Left kidney (tissue), 8 donors: ENCODE measurements at places on chromosomes 1 and 21.

- no peak for DNase-seq
Observed at GRCh38 chr21:16179773-16180172, 450.0 kb downstream of the USP25 start.

DNA sequence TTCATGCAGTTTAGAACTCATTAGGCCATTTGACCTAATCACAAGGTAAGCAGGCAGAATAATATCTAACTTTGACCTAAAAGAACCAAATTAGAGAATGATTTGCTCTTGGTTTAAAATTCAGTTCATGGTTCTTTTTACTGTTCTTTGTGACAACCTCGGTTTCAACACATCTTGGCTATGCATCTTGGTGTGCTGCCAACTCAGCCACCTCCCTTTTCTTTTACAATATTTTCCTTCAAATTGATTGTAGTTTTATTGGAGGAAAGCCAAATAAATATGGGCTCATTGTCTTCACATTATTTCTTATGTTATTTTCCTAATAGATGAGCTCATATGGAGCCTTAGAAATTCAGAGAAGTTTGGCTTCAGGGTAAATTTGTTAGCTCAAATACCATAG, 338.3 kb downstream of the SIPA1L2 start:
- DNase-seq: no peak

DNA sequence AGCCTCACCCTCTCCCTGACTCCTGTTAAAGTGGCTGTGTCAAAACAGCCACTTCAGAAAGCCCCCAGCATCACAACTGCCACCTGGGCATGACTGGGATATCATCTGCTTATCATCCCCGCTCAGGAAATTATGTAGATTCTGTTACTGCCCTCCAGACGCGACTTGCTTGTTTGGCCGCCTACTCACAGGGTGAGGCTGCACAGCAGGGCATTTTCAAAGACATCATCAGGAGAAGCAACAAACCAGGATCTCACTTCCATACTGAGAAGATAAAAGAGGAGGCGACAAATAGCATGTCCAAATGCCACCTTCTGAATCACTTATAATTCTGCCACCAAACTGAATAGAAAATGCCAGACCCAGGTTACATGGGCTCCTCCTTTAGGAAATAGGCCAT, 94.8 kb downstream of the MIS18A start:
- no peak for DNase-seq

DNA sequence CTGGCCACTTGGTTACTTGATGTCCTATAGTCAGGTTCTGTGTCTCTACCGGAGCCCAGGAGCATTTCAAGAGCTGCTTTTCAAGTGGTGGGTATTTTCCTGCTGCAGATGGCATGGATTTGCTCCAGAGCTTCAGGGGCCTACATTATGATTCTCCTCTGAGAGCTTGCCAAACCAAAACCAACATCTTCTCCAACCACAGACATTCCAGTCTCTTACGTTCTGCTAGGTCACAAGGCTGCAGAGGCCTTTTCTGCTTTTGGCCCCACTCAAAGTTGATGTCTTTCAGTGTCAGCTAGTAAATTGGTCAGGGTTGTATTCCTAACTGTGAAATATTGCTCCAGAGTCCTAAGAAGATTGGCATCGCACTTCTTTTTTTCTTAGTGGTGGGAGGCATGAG, 14.7 kb upstream of the AQP10 start:
- DNase-seq: no peak

DNA sequence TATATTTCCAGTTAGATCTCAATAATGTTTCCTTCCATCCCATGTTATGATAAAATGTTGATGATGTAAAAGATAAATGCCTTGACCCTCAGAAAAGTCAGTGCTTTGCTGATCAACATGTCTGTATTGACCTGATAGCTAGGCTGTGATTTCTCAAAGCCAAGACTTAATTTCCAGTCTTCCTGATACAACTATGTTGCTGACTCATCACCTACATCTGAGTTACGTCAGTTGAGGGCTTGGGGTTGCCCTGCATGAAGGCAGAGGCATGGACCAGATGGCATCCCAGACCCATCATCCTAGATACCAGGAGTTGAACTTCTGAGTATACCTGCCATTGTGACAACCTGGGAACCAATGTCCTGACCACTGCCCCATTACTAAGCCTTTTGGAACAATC, 4.8 kb downstream of the LCE1D start:
- no peak for DNase-seq

- DNase-seq: no peak
Observed at GRCh38 chr1:201265756-201266155, 17.6 kb upstream of the PKP1 start.

DNA sequence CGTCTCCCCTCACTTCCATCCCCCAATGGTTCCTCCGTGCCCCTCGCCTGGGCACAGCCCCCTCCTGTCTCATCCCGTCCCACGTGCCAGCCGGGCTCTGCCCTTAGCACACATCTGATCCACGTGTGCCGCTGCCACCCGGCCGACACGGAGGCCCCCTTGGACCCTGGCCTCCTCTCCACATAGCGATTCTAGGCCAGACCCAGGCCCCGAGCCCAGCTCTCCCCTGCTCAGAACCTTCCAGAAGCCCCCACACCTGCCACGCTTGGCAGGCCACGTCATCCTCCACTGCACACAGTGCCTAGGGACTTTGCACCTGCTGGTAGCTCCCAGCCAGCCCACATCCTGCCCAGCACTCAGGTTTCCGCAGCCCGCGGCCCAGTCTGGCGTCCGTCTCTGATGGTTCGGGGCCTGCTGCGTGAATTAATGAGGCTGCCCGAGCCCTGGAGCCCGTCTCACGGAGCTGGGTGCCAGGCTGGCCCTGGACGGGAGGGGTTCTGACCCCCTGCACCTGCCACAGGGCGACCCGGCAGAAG, 20.1 kb downstream of the PLCH2 start:
- no peak for DNase-seq

DNA sequence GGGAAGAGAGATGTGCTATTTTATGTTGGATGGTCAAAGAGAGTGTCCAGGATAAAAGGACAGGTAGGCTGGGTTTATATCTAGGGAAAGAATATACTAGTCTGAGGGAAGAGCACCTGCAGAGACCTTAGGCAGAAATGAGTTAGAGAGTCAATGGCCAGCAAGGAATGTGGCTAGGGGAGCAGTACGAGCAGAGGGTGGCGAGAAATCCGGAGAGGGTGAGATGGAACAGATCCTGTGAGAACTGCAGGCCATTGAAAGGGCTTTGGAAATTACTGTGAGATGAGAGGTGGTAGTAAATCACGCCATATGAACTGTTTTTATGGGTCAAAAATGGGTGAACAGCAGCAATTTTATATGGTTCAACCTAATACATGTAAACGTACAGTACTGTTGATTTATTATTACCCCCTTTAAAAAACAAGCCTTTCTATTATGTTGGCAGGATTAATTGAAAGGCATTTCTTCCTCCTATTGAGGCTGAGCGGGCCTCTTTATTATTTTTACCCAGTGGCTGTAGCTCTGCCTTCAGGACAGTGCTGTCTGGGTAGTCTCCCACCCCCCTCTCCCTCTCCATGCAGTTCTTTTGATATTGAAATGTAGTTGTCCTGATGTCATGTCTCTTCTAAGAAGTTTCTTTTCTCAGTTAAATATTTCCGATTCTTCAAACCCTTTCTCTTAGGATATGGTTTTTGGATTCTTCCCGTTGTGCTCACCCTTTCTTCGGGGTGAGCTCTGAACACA, 75.2 kb upstream of the CD1D start:
- DNase-seq: no peak

- no peak for DNase-seq
Observed at GRCh38 chr1:9238550-9238949, 4.0 kb downstream of the H6PD start.

DNA sequence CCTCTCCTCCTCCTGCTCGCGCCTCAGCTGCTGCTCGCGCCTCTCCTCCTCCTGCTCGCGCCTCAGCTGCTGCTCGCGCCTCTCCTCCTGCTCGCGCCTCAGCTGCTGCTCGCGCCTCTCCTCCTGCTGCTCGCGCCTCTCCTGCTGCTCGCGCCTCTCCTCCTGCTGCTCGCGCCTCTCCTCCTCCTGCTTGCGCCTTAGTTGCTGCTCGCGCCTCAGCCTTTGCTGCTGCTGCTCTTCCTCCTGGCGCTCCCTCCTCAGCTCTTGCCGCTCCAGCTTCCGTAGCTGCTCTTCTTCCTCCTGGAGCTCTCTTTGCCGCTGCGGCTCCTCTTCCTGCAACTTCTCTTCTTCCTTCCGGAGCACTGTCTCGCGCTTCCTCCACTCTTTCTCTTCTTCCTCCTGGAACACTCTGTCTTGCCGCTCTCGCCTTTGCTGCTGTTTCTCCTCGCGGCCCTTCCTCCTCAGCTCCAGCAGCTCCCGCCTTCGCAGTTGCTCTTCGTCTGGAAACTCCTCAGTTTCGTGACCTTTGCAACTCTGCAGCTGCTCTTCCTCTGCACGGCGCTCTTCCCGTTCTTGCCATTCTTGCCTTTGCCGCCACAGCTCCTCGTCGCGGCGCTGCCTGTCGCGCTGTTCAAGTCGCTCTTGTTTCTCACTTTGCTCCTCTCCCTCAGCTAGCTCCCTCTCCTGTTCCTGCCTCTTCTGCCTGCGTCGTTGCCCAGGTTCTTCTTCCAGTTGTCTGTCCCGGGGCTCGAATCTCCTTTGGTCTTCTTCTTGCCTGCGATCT, 3.0 kb downstream of the TCHH start:
- no peak for DNase-seq

DNA sequence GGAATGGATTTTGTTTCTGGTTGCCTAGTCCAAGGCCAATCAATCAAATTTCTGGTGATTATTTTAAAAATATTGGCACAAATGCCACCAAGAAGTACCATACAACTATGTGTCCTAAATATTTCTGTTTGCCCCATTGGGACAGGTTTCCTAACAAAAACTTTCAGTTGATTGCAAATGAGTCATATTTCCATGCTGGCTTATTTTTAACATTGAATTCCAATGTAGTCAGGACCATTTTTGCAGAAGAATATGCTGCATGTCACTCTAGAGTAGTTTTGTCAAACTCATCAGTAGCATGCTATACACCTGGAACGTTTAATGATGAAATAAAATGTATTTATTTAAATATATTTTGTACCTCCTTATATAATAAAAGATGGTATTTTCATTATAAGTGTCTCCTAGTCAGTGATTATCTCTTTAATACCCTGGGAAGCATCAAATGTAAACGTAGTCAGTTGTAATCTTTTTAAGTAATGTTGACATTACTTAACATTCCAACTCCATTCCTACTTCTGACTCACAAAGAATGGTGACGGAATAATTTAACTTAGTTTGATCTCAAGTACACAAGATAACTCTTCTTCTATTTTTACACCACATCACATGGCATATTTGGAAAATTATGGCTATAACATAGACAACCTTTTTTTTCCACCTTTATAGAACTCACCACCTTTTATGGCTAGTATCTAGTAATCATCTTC, 39.0 kb upstream of the USH2A start:
- no peak for DNase-seq

DNA sequence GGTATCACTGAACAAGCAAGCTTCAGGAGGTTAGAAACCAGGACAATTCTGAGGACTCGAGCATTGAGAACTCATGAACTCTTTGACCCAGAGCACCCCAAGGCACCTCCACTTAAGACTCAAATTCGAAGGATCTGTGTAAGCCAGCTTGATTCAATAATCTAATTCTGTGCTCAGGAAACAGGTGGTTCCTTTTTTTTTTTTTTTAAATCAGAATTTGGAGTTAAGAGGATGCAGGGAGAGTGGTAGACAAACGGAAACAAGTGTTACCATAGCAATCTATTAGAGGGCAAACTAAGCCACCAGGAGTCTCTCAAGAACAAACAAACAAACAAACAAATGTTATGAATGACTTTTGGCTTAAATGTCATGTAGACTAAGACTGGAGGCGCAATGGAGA, 53.8 kb upstream of the DPH5 start:
- DNase-seq: no peak

DNA sequence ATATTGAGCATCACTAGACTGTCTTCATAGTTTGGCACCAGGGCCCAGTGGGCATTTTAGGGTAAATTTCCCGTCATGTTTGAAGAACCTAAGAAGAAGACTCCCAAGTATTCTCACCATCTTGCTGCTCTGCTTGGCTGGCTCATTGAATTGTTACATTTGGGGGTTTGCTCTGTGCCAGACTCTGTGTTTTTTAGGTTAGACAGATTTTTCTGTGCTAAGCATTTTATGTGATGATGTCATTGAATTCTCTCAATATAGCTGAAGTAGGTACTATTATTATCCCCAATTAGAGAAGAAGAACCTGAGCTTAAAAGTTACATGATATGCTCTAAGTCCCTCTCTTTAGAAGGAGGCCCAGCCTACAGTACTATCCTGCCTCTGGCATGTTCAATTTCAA, 28.0 kb upstream of the DNASE2B start:
- no peak for DNase-seq

DNA sequence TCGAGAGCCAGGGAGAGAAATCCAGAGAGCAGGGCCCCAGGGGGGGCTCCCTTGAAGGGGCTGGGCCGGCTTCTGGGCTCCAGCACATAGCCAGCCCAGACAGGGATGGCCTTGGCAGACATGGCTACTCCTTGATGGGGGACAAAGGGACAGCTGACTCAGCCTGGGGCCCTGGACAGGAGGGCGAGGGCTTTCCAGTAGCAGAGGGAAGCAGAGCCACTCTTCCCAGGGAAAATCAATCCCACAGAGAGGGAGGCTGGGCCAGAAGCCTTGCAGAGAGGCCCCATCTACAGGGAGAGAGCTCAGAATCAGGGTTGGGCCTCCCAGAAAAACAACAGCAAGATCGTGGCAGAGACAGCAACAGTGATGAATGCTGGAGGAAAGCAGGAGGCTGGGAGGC, 15.6 kb downstream of the IGFN1 start:
- DNase-seq: no peak

DNA sequence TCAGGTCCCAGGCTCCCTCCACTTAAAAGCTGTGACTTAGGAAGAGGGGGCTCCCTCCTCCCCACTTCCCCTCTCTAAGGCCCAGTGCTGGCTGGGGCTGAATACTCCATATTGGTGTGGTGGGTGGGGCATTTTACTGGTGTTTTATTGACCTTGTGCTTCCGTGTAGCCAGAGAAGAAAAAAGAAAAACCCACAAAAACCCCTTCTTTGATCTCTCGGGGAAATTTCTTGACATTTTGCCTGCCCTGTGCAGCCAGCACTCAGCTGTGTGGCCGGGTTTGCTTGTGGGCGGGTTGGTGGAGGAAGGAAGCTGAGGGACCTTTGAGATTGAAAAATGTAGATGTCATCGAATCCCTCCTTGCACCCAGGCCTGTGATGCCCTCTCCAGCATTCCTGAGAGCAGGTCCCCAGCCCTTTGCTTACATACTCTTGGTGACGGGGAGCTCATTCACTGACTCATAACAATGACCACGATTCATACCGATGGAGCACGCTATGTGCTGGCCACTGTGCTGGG, 24.8 kb downstream of the TNFRSF8 start:
- no peak for DNase-seq

GRCh38 chr1:240435996-240436566, 175.9 kb downstream of the GREM2 start:
- no peak for DNase-seq

DNA sequence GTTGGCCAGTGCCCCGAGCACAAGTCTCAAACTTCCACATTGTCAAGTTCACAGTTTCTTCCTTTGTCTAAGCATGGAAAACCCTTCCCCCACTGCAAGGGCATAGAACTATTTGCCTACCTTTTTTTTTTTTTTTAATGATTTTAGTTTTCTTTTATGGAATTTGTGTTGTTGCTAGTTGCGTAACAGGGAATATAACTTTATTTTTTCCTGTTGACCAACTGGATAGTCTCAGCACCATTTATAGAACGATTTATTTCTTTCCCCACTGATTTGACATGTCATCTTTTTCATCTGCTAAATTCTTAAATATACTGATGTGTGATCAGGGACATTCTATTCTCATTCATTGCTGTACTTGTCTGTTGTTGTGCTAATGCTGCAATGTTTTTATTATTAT, 83.0 kb downstream of the PEX14 start:
- DNase-seq: no peak
